ENCODE measurements at places on chromosomes 6 and 20.

GRCh38 chr20:38725148-38725901 is 1.0 kb downstream of the SLC32A1 start:
- DNase-seq = no peak

DNA sequence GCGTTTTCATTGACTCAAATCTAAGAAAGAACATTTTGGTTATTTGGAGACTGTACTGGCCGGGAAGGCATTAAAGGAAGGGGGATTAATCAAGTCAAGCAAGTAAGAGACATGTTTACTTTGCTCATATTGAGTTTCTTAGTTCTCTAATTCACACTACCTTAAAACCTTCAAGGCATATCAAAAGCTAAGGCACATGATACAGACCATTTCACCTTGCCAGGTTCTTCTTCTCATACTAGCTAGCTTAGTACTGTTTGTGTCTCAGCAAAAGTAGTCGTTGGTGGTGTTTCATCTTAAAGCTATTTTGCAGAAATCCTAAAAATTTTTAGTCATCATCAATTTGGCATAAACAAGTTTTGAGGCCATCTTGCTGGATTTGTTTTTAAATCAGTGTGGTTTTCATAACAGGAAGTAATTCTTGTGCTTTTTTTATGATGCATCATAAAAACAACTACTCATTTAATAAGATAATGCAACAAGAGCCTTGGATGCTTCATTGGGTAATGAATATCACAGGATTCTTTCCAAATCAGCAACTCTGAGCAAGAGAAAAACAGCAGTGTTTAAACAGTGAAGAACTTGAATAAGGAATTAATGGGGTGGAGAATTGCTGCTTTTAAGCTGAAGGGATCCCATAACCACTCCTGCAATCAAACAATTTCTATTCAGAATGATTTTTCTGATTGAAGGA is 425.3 kb downstream of the EPM2A start:
- no peak for DNase-seq

GRCh38 chr6:35489995-35490791 is 6.7 kb downstream of the TEAD3 start:
- DNase-seq = no peak

DNA sequence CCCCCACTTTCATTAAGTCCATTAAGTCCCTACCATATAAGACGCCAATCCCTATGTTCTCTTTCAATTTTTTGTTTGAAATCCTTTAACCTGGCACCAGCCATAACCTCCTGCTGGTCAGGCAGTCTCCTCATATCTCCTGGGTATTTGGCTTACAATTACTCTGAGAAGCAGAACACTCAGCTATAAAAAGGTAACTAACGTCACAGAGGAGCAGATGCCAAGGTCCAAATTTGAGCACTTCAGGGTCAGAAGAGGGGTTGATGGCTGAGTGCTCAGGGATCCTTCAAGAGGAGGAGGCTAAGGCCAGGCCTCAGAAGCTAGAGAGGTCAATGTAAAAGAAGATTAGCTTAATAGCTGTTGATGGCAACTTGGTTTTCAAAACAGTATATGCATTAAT is 22.3 kb upstream of the RCAN2 start:
- no peak for DNase-seq

- DNase-seq = no peak
These were observed 14.7 kb upstream of the RCAN2 start for GRCh38 chr6:46505693-46506512.

DNA sequence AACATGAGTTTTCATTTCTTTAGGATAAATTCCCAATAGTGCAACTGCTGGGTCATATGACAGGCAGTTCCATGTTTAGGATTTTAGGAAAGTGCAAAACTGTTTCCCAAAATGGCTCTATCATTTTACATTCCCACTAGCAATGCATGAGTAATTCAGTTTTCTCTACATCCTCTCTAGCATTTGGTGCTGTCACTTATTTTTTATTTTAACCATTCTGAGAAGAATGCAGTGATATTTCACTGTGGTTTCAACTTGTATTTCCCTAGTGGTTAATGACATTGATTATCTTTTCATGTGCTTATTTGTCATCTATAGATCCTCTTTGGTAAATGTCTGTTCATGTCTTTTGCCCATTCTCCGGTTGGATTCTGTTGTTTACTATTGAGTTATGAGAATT is 82.7 kb downstream of the PHIP start:
- DNase-seq = no peak

- DNase-seq = no peak
These were observed 34.6 kb downstream of the JAG1 start for GRCh38 chr20:10639077-10639736.

DNA sequence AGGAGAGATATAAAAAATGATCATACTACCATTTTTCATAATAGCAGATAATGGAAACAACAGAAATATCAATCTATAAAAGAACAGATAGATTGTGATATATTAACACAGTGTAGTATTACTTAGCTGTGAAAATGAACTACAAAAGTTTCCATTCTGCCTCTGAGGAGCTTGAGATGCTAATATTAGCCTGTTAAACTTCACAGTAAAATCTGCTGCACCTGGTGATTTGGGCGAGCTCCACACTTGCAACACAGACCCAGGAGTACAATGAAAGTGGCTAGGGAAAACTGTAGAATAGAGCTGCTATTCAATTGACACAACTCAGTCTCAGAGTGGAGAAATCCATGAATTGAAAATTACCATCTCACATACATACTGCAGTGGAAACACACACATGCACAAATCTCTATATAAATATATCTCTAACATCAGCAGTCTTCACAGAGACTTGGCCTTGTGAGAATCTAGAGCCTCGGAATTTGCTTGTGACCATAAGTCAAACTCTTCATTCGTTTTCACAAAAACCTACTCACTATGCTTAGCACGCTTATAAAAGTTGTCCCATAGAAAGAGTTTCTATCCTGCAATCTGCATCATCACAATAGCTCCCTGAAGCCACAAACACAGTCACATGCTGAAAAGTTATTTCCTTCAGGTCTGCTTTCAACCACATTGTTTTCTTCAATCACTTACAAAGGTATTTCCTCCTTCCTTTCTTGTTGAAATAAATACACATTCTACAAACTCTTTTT is 133.0 kb downstream of the PAK5 start:
- no peak for DNase-seq

- DNase-seq = no peak
These were observed 33.7 kb downstream of the ROS1 start for GRCh38 chr6:117391874-117392583.

- no peak for DNase-seq
These were observed at the start of gene MAPK13 for GRCh38 chr6:36129941-36130666. Gene MAPK13 (plus strand): TSS chr6:36130513. CDS start chr6:36130583, 70 bp downstream.

GRCh38 chr6:42498473-42499128 is 46.9 kb upstream of the TRERF1 start:
- DNase-seq = no peak

- no peak for DNase-seq
These were observed 653.4 kb upstream of the MARCKS start for GRCh38 chr6:113203715-113204110.

DNA sequence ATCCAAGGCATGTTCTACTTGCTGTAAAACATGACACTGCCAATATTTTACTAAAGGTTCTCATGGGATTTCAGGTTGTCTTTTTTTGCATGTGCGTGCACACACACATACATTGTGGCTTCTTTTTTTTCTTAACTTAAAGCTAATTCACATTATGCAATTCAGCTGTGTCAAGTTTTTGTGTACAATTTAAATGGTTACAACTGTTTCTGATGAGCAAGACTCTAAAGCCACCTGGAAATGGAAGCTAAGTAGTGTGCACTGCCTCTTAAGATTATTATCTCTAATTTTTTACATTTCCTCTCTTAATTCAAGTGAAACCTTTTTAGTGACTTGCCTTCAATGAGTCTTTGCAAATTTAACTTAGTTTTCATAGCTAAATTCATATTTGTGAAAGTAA is 75.3 kb downstream of the TULP4 start:
- DNase-seq = no peak

- DNase-seq = no peak
These were observed 67.3 kb downstream of the LY86 start for GRCh38 chr6:6655805-6656251.

- DNase-seq = no peak
These were observed 133.4 kb downstream of the MYB start for GRCh38 chr6:135314543-135314942.

DNA sequence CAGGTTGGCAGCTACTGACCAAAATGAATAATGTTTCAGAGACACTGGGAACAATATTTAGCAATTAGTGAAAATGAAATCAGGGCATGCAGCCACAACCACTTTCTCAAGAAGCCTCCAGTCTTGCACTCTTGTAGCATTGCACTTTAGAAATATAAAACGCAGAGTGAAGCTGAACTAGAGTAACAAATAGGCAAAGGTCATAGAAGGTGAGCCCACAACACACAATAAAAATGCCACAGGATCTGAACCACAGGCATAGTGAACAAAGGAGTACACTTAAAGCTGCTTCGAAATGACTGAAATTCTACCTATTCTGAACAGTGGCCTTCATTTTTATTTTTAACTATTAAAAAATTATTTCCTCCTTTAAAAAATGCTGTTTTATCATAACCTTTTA is 25.0 kb downstream of the DDO start:
- DNase-seq = no peak

- no peak for DNase-seq
These were observed 136.5 kb downstream of the DOK5 start for GRCh38 chr20:54611708-54612412.

- DNase-seq = no peak
These were observed 24.1 kb downstream of the LGSN start for GRCh38 chr6:63295553-63296194.

DNA sequence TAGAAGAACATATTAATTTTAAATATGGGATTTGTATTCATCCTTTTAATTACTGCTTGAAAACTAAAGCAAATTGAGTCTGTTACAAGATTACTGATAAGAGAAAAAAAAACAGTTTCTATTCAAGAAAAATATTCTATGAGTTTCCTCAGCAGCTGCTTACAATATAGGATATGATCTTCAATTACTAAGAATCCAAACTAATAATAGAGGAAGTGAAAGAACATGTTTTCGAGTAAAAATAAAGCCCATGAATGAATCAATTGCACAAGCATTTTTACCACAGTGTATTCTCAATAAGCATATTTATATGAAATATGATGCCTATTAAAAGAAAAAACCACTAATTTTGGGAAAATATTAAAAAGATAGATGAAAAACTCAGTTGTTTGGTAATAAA is 63.4 kb downstream of the AHI1 start:
- DNase-seq = peak; percentile 33

Measured in AML-193 (cell line).